ENCODE measurements at places on chromosomes 3 and 15. TPM values are rescaled to one million over a fixed set of nuclear protein-coding genes. Genes with fewer than 3 reads are reported as not detected.

DNA sequence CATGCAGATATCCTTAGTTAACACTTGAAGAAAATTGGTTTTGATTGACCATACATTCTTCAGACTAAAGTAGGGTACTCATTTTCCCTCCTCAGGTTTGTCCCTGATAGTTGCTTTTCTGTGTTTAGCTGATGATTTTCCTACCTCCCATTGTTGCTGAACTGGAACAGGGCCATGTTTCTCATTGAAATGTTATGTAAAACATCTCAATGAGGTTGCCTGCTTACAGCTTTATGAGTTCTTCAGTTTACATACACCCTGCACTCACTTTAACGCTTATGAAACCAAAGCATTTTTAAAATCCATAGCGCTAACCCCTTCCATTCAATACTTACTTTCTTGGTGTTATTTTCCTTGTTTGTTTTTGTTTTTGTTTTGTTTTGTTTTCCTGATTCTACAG lies 61.9 kb downstream of the HMG20A start:
- no peak for DNase-seq

The GPR149 gene
- polyA plus RNA-seq, result not detected

DNA sequence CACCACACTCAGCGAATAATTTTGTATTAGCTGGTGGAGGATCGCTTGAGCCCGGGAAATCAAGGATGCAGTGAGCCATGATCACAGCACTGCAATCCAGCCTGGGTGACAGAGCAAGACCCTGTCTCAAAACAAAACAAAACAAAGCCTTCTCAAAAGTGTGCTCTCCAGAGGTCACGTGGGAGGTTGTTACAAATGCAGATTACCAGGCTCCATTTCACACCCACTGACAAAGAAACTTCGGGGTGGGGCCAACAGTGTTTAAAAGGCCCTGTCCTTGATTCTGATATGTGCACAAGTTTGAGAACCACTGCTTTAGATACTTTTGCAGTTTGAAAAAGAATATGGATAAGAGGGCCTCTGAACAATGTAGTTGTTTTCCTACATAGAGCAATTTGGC lies 80.5 kb downstream of the UBE2E2 start:
- no peak for DNase-seq

DNA sequence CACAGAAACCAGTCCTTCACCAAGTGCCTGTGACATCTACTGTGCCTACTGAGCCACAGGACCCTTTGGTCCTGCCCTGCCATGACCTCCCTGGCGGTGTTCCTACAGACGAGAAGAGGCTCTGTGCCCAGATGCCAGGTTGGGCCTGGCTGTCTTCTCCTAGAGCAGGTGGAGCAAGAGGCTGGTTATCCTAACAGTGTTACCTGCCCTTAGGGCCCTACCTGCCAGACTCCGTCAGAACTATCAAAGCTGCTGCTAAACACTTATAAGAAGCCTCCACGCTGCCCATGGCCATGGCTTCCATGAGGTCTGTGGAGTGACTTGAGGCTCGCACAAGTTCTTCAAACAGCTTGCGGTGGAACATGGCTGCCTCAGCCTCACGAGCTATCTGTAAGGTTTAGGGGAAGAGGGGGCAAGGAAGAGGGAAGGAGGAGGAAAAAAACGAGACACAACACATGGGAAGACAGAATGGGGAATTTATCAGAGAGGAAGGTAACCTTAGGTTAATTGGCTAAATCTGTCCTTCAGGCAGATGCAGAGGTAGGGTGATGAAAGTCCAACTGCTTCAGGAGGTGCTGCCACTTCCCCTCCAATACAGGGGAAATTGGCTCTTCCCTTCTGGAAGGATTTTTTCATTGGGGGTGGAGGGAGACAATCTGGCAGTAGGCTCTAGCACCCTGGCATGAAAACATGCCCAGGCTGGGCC lies 5.4 kb upstream of the GRAMD2A start:
- no peak for DNase-seq

The UACA gene
- 120 TPM for polyA plus RNA-seq

- DNase-seq, result no peak
These were observed 2.7 kb upstream of the WNT5A start for GRCh38 chr3:55489798-55490132.

DNA sequence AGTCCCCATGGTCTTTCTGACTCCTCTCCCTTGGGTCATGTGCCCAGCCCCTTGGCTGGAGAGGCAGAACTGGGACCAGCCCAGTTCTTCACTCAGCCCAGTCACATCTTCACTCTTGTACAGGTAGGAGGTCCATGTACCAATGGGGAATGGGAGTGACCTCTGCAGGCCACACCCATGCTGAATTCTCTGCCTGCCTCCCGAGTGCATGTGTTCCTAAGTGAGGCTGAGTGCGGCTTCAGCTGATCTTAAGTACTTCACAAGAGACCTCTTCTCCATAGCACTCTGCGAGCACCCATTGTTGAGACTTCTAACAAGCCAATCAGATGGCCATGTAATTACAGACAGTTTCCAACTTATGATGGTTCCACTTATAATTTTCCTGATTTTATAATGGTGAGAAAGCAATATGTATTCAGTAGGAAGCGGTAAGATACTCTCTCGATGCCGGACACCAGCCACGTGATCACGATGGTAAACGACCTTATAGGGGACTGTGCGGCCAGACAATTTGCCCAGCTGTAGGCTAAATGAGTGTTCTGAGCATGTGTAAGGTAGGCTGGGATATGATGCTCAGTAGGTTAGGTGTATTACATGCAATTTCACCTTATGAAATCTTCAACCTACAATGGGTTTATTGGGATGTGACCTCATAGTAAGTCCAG lies 112.1 kb downstream of the KLF13 start:
- DNase-seq, result no peak

- DNase-seq, result no peak
These were observed 5.5 kb downstream of the CCPG1 start for GRCh38 chr15:55402707-55403106.

DNA sequence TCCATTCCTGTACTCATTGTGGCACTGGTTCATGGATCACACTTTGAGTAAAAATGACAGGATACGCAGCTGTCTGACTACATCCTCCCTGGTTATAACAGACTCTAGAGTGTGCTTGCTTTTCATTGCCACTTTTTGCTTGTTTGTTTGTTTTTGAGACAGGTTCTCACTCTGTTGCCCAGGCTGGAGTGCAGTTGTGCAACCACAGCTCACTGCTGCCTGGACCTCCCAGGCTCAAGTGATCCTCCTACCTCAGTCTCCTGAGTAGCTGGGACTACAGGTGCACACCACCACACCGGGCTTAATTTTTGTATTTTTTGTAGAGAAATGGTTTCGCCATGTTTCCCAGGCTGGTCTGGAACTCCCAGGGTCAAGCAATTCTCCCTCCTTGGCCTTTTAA lies 89.3 kb upstream of the ROBO2 start:
- DNase-seq, result no peak

The WDR49 gene
- 2.0 TPM for polyA plus RNA-seq

- no peak for DNase-seq
These were observed 18.8 kb downstream of the DIS3L start for GRCh38 chr15:66312144-66312543.

The GRM2 gene
- 0.52 TPM for polyA plus RNA-seq

DNA sequence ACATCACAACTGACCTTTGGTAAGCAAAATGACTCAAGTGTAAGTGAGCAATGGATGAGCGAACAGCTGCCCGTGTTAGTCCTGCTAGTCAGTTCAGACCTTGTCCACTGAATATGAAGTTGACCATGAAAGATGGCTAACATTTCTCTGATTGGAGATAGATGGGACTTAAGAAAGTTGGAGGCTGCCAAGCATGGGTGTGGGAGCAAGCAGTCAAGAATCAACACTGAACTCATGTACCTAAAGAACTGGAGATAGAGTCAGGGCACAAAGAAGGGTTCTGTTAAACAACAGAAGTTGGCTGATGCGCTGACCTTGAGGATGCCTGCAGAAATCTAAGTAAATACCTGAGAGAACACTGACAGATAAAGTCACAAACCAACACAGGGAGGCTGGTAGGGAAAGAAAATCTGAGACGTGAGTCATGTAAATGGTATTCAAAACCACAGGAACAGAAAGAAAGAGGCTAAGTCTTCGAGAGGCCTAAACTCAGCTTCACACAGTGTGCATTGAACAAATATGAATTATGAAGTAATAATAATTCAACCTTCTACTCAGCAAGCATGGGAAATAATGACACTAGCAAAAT lies 30.7 kb upstream of the ANPEP start:
- no peak for DNase-seq

DNA sequence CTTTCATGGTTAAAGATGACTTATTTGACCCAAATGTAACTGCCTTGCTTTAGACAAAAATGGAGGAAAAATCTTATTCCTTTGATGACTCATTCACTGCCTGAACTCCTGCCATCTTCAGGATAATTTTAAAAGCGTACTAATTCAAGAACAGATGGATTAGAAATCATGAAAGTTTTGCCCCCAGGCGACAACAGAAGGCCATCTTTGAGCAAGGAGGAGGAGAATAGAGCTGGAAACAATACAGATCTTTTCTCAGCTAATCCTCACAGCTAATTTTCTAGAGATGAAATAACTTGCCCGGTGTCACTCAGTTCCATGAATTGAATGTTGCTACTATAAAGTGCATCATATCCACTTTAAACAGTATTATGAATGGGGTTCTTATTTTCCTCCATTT lies 324.7 kb upstream of the RARB start:
- DNase-seq, result no peak

GRCh38 chr3:134325061-134325705 lies 49.1 kb downstream of the AMOTL2 start:
- no peak for DNase-seq

GRCh38 chr3:72628065-72628464 lies 220.2 kb downstream of the SHQ1 start:
- no peak for DNase-seq

The BSN gene
- polyA plus RNA-seq, result 1.7 TPM

DNA sequence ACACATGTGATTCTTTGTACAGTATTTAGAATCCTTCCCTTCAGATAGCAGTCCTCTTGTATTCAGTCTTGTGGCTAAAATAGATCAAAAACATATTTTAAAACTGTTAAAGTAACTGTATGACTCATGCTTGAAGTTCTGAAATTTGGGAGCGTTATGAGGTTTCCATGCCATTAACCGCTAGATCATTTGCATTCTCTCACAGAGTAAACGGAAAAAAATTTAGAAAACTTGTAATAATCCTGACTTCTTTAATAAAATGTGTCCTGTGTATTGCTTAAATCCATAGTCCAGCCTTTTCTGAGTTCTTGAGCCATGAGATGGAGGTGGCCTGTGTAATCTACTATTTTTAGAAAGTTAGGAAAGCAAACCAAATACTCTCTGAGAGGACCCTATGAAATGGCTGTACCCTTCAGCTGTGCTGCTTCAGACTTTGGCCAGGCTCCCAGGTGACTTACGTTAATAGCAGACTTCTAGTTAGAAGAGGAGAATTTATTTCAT lies 33.8 kb downstream of the MBNL1 start:
- DNase-seq, result peak; percentile 51

The IGF1R gene
- polyA plus RNA-seq, result 63.9 TPM

- DNase-seq, result no peak
These were observed 58.4 kb downstream of the ASTE1 start for GRCh38 chr3:130968221-130968620.

DNA sequence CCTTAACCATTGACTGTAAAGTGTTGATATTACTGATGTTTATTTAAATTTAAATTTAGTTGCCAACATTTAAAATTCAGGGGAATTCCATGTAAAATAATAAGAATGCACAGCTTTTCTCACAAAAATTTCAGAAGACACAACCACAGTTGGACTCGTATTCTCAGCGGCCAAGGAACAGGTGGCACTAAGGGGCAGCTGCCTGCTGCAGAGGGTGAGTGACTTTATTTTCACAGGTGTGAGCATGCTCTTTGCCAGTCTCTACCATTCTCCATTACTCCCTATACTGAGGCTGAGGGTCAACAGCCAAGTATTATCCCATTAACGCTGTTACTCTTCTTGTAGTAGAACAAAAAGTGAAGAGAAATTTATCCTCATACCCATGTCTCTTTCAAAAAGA lies 92.1 kb upstream of the GADL1 start:
- no peak for DNase-seq
